ENCODE measurements at places on chromosomes 3 and 15.
A peak's percentile ranks its signal among the peaks of the same experiment; 100 is the strongest.

- DNase-seq = no peak
These were observed 155.9 kb upstream of the CNTN4 start for GRCh38 chr3:1942781-1943180.

- DNase-seq = peak; percentile 73
These were observed 115.9 kb downstream of the DCLK3 start for GRCh38 chr3:36648241-36649034.

GRCh38 chr3:166864473-166865467 lies 515.3 kb downstream of the ZBBX start:
- DNase-seq = no peak

DNA sequence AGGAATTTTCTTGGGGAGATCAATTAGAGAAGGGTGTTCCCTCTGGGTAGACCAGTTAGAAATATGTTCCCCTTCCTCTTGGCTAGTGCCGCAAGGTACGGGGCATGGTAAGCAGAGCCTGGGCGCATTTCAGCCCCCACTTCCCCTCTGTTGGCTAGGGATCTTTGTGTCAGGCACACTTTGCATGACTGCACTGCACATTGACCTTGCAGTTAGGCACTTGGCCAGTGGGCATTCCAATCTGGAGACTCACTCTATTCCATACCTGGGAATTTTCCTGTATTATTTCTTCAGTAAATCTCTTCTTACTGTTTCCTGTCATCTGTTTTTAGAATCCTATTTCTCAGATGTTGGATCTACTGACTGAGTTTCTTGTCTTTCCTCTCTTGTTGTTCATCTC lies 30.0 kb upstream of the CACNA1D start:
- DNase-seq = no peak

DNA sequence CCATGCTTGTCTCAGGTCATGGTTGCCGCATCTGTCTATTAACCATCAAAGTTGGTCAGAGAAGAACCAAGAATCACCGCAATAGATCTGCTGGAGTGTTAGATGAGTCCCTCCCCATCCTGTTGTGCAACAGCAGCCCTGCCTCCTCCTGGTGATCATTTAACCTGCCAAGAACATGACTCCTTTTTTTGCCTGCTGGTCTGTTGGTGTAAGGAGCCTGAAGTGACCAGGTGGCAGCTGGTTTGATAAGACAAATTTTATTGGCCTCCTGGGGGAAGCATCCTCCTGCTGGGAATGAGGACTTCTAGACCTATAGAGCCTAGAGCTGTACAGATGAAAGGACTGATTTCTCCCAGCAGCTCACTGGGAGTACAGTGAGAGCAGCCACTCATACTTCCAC lies 43.5 kb upstream of the RAF1 start:
- peak; percentile 42 for DNase-seq

DNA sequence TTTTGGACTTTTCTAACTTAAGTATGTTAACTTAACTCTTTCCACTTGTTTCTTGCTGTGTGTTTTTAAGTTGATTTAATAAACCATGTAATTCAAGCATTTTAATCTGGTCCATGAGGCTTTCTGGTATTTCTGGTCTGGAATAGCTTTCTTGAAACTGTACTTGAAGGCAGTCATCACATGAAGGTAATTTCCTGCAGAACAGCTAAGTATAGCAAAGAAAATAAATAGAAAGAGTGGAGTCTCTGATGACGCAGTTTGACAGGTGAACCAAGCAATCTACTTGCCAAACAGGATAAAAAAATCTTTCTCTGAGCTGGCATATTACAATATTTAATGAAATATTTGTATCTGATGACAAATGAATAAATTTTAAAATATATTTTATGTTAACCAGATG lies 74.9 kb downstream of the BTLA start:
- DNase-seq = no peak

DNA sequence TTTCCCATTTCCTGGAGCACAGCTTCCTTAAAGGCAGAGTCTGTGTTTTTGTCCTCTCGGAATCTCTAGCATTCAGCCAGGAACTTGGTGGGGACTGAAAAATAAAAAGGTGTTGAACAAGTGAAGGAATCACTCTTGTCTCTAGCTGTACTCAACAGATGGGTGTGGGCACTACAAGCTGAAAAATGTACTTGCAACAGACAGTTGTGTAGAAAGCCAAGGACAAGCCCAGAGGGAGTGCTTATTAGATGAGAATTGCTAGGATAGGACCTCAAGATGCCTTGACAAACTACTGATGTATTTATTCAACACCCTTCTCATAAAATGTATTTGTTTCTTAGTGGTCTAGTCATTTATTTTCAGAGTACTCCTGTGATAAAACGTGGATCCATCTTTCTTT lies 95.1 kb downstream of the CHCHD6 start:
- DNase-seq = no peak

- peak; percentile 71 for DNase-seq
These were observed 51.0 kb downstream of the MME start for GRCh38 chr3:155131104-155131503.

GRCh38 chr3:194541483-194541882 lies 54.7 kb upstream of the ATP13A3 start:
- DNase-seq = no peak

- DNase-seq = peak; percentile 39
These were observed 189.6 kb downstream of the GHSR start for GRCh38 chr3:172258624-172259023.
